ENCODE measurements at places on chromosomes 7 and 10.
A peak's percentile ranks its signal among the peaks of the same experiment; 100 is the strongest.

DNA sequence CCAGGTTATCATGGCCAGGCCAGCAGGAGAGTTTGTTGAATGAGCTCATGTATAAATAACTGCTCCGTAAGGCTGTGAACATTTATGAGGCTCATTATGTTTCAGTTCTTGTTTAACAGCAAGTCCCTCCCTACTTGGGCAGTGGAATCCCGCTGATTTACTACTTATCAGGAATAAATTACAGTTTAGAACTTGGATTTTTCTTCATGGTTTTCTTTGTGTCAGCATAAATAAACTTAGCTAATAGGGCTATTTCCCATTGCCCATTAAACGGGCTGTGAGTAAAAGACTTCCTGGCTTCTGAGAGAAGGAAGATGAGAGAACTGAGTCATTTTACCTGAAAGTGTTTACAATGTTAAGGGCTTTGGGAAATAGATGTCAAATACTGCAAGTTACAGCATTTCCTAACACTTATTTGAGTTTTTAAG, 701.6 kb upstream of the ANKRD30A start:
- DNase-seq: no peak

DNA sequence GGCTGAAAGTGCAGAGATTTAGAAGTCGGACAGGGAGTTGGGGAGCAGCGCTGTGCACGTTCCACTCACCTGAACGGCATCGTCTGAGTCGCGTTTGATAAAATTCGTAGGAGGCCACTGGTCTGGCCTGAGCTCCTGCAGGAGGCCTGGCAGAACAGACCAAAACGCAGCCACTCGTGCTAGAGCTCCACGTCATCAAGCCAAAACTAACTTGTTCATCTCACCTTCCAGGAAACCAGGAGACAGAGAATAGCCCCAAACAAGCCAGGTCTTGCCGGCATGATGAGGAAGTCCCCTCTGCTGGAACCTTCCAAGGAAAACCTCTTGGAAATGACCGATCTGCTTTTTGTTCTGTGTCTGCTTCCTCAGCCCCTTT, 43.4 kb upstream of the DNAJB6 start:
- no peak for DNase-seq

DNA sequence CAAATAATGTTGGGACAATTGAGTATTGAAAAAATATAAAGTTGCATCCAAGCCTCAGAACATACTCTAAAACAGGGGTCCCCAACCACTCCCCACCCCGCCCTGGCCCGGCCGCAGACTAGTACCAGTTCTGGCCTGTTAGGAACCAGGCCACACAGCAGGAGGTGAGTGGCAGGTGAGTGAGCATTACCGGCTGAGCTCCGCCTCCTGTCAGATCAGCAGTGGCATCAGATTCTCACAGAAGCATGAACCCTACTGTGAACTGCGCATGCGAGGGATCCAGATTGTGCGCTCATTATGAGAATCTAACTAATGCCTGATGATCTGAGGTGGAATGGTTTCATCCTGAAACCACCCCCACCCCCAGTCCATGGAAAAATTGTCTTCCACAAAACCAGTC, 19.4 kb downstream of the HIPK2 start:
- DNase-seq: no peak

DNA sequence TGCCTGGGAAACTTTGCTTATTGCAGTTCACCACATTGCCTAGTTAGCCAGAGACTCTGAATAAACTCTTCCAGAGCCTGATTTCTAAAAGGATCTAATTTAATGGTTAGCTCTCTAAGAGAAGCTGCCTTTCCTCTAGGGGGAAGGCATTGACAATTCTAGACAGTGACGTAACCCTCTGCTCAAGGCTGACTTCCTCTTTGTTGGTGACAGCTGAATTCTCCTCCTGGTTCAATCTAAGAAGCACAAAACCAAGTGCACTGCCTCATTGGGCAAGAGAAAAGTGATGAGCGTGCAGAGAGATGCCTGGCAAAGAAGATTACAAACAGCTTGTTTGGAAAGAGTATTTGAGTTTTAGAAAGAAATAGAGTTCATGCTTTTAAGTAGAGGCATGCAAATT, 102.7 kb downstream of the MACC1 start:
- DNase-seq: peak; percentile 17

DNA sequence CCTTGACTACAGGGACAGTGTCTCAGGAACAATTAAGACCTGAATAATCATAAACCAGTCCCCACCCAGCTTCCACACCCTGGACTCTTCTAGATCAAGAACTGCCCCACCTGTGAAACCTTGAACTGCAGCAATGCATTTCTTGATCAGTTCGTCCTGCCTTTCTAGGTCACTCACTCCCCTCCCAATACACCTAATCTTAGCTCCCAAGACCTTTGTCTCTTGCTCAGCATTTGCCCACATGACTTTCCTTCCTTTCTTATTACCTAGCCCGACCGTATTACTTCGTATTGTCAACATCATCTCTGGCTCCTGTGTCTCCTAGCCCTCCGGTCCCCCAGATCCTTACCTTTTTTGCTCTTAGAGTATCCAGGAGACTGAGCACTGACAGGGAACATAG, 5.5 kb upstream of the NAMPT start:
- DNase-seq: no peak

DNA sequence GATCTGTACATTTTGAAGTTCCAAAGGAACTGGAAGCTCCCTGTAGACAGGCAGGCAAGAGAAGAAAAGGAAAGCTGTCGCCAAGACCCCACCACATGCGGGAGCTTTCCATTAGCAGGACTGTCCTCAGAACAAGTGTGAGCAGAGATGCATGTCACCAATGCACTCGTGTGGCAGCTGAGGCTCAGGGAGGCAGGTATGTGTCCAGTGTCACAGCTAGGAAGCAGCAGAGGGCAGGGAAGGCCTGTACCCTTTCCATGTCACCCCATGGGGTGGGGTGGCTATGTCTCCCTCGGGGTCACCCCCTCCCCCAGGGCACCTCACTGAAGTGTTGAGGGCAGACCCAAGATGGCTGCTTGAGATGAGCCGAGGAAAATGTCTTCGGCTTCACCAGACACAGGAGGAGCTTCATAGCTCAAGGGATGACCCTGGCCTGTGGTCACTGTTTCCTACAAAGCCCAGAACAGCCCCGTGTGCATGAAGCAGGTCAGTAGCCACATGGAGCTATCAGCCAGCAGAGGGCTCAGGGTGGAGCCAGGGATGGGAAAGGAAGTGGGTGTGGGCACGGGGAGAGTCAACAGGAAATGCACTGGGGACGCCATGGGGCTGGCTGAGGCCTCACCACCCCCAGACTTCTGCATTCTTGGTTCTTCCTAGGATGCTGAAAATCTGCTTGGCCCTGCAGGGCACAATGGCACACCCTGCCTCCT, 96.6 kb downstream of the FAM53B start:
- DNase-seq: peak; percentile 87

All from activated CD4-positive, alpha-beta T cell treated with anti-CD3 and anti-CD28 coated beads, Interleukin-10, Interleukin-2, amounts not matched to agents 100 ng/mL and 50 ng/mL, durations not matched to agents 16 hours and 8 hours (primary cell).